ENCODE measurements at places on chromosomes 1 and 21.

- no peak for DNase-seq
These were observed 7.9 kb downstream of the H6PD start for GRCh38 chr1:9242338-9242969.

GRCh38 chr1:183278739-183279591 is 92.9 kb downstream of the LAMC2 start:
- no peak for DNase-seq

DNA sequence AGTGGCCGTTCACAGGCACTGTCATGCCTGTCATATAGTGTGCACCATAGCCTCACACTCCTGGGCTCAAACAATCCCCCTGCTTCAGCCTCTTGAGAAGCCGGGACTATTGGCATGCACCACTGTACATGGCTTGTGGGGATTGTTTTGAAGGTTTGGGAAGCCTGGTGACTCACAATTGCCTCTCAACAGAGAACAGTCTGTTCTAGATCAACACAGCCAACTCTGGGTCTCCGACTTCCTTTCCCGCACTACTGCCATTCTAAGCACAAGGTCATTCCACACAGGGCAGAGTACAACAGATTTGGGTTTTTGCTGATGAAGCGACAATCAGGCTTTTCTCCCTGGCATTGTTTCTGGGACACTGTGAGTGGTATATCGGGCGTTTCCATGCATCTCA is 15.5 kb upstream of the AHCTF1 start:
- no peak for DNase-seq

GRCh38 chr1:21924503-21925005 is 12.6 kb downstream of the HSPG2 start:
- no peak for DNase-seq

DNA sequence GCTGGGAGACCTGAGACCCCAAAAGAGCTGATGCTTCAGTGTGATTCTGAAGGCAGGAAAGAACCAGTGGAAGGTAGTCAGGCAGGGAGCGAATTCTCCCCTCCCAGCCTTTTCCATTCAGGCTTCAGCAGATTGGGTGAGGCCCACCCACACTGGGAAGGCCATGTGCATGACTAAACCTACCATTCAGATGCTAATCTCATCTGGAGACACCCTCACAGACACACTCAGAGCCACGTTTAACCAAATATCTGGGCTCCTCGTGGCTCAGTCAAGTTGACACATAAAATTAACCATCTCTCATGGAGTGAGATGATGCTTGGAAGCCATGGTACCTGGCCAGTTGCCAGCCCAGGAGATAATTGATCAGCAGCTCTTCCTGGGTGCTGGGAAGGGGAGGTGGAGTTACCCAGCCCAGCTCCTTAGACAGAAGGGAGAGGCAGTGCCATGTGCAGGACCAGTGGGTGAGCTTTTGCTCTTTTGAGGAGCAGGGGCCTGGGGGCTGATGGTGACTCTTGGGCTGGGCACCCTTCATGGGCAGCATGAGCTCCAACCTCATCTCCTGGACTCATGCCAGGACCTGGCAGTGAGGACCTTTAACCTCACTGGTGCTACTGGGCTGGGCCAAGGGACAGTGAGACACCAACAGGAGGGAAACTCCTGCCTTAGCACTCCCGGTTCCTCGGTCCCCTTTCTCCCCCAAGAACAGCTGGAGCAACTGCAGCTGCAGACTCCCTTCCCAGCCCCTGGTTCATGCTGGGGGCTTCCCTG is 89.0 kb upstream of the ACTL8 start:
- DNase-seq: no peak

DNA sequence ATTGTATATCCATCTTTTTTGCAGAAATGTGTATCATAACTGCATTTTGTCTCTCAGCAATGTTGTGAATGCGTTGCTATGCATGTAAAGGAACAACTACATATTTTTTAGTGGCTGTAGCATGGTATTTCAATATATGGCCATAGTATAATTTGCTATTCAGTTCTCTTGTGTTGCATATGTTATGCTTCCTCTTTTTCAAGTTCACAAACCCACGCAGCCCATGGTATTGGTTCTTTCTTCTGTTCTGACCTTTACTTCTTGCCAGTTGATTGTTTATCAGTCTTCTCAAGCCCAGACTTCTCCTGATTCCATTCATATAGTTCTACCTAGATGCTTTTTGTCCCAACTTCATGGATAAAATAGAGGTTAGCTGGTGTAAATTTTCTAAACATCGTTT is 6.1 kb downstream of the SLC22A15 start:
- no peak for DNase-seq

GRCh38 chr1:18090636-18091035 is 17.0 kb upstream of the IGSF21 start:
- no peak for DNase-seq

GRCh38 chr21:35298757-35299156 is 249.7 kb upstream of the RUNX1 start:
- DNase-seq: no peak

GRCh38 chr1:234956821-234957329 is 171.8 kb downstream of the TOMM20 start:
- no peak for DNase-seq

DNA sequence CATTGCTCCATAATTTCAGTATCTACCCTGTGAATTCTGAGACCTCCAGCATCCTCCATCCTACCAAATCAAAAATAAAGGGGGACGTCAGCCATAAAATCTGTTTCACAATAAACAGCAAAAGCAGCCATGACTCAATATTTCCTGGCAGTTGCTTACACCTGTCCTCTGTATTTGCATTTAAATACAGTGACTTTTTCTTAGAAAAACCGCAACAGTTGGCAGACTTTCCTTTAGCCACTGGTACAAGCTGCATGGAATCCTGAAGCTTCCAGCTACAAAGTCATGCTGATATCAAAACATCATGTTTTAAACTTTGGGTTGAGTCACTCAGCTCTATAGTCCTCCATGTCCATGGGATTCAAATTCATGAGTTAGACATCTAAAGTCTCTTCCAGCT is 278.0 kb upstream of the KAZN start:
- no peak for DNase-seq

DNA sequence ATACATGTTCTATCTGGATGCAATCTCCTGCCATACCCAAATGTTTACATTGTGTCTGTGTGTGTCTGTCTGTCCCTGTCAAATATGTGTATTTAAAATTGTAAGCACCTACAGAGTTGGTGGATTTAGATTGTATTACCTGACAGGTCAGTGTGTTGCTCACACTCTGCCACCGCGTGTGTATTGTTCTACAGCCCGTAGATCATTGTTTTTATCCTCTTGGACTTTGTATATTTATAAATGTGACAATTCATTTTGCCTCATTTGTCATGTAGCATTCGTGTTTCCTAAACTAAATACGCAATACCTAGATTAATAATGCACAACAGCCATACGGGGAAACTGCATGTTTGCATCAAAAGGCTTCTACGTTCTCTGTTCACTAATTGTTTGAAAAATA is 634 bp downstream of the ALG14 start:
- DNase-seq: no peak

All from stimulated activated CD4-positive, alpha-beta T cell treated with anti-CD3 and anti-CD28 coated beads, Interleukin-1b, Interleukin-23, amount 100 ng/mL, for 48 hours (primary cell).